ENCODE measurements at places on chromosomes 2 and 18. TPM values are rescaled to one million over a fixed set of nuclear protein-coding genes. Genes with fewer than 3 reads are reported as not detected.

DNA sequence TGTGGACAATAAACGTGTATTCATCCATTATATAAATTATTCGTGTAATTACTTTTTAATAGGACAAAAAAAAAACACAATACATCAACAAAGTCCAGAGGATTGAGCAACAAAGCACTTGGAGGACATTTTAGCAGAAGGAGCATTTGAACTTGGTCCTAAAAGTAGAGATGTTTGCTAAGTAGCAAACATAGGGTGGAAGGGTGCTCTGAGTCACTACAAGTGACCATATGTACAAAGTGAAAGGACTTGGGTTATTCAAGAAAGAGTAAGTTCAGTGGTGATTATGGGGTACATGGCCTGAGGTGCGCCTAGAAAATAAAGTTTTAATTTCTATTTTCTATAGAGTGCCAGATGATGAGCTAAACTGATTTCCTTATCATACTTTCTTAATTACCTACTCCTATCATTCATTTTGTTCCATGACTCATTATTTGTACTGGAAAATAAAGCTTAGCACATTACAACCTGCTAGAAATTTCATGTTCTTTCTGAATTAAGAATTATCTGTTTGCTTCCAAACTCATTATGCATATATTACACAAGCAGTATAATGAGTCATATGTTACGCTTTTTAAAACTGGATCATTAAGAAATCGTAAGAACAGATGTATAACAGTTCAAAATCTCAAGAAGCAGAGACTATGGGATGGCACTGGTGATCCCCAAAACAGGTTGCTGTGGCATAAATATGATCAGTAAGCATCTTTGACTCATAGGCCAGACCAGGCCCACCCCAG is 13.1 kb upstream of the PPP1R1C start:
- no peaks in the 10 kb centered on the region for H3K27me3 ChIP-seq
- no peak for DNase-seq
- no peaks in the 10 kb centered on the region for H3K36me3 ChIP-seq
- H3K27ac ChIP-seq = no peak overlapping the region

DNA sequence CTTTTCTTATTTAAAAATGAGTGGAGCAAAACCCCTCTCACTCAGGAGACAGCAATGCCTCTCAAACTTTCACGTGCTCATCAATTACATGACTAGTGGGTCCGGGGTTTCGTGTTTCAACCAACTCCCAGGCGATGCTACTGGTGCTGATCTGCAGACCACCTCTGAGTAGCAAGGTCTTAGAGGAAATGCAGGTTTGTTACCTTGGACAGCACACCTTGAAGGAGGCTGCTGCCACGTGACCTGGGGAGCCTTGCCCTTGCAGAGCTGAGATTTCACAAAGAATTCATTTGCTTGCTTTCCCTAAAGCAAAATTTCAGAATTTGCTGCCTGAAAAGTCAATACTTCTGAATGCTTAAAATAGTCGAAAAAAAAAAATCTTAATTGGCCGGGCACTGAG is 32.4 kb downstream of the SMIM21 start:
- no peak overlapping the region for H3K27ac ChIP-seq
- H3K36me3 ChIP-seq = no peaks in the 10 kb centered on the region
- H3K4me1 ChIP-seq = no peaks in the 10 kb centered on the region

GRCh38 chr2:101502095-101502494 is 27.2 kb upstream of the RFX8 start:
- H3K27ac ChIP-seq = no peak overlapping the region
- no peaks in the 10 kb centered on the region for H3K4me1 ChIP-seq
- no peak for DNase-seq
- H3K36me3 ChIP-seq = no peaks in the 10 kb centered on the region

Gene SMYD5
- total RNA-seq = 27.6 TPM

All from endodermal cell (in vitro differentiated cells).